ENCODE measurements at places on chromosomes 2 and 18.

- DNase-seq, result no peak
Observed at GRCh38 chr2:38613849-38614213, 11.1 kb upstream of the HNRNPLL start.

DNA sequence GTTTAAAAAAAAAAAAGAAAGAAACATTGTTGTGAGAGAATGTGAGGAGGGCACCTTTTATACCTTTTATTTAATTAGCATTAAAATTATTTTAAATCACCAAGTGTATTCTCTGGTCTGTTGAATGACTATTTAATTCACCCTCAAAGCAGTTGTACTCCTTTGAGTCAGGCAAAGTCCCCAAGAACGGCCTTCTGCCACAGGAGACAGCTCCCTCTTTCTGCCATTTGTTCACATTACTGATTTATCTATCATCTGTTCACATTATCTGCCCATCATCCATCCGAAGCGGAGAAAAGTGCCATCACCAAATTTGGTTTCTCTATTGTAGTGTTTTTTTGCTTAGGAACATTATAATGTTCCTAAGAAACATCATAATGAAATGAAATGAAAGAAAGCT, 240.7 kb upstream of the DPP10 start:
- DNase-seq, result no peak

DNA sequence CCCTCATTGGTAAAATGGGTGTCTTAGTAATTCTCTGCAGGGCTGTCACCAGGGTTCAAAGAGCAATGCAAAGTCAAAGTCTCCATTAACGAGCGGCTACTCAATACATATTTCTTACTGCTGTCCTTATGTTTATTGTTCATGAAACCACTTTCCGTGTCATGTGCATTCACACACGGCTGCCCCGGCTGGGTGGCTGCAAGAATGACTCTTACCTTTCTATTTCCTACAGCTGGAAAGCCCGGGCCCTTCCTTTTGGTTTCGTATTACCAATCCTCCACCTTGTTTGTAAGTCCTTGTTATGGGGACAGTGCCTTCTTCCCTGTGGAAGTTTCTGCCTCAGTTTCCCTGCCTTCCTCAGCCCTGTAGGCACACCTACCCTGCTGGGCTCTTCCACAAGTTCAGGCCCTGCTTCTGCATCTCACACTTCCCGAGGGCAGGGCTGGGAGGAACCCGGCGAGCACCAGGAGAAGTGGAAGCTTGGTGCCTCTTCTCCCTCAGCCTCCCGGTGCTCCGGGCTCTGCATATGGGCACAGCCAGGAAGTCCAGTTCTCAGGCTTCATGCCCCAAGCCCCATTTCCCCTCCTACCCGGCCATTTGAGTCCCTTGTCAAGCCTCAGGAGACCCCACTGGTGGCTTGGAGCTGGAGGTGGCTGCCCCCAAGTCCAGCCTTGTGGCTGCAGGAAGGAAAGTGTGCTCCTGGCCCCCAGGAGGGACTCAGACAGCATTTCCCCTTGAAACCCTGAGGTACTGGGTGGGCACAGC, 18.7 kb upstream of the ACKR3 start:
- no peak for DNase-seq

DNA sequence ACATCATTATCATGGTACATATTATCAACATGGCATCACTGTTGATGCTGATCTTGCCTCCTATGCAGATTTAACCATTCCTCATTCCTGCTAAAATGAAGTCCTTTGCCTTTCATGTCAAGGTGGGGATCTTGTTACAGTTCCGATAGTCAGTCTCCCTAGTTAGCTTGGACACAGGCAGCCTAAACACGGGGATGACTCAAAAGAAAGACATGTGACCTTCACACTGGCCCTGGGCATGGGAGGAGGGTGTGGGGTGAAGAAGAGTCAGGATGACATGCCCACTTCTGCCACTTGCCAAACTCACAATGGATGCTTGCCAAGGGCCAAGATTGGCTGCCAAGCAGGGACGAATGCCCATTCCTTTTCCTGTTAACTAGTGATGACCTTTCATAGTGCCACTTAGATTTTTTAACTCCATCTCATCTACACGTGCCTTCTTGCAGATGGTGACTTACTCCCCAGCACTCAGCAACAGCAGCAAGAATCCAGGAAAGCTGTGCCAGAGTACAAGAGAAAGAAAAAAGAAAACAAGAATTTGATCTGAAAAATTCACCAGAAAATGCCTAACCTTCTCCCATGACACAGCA, 13.9 kb upstream of the SLC1A4 start:
- no peak for DNase-seq

DNA sequence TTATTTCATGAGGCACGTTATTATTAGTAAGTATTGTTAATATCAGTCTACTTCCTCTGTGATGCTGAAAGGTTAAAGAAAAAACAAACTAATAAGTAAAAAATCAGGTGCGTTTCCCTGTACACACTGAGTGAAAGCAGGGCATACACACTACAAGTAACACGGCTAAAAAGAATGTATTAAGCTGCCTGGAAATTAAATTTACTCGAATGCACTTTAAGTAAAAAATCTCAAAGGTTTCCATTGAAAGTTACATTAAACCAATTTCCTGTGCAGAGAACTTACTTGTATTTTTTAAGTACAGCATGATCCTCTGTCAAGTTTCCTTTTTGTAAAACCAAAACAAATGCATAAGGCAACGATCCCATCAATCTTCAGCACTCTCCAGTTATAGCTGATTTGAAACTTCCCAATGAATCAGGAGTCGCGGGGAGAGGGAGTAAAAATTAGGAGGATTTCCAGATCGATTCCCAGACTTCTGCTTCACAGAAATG, 633 bp downstream of the BCL2 start:
- no peak for DNase-seq

DNA sequence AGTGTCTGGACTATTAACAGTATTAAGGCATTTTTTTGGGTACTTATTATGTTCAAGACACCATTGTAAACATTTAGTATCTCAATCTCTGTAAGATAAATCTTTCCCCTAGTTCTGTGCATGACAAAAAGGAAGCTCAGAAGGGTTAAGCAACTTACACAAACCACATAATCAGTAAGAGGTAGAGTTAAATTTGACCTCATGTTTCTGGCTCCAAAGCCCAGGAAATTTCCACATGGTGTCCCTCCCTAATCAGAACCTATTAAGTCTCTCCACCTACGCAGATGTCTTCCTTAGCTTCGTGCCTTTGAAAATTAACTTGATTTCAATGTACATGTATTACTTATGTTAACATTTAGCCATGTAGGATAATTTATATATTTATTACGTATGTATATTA, 2.0 kb downstream of the MFSD6 start:
- DNase-seq, result no peak

- no peak for DNase-seq
Observed at GRCh38 chr18:73711256-73711655, 436.4 kb downstream of the FBXO15 start.

GRCh38 chr2:232310696-232311095, 67.9 kb upstream of the ALPP start:
- DNase-seq, result no peak

GRCh38 chr2:14907014-14907612, 274.6 kb downstream of the LRATD1 start:
- no peak for DNase-seq

DNA sequence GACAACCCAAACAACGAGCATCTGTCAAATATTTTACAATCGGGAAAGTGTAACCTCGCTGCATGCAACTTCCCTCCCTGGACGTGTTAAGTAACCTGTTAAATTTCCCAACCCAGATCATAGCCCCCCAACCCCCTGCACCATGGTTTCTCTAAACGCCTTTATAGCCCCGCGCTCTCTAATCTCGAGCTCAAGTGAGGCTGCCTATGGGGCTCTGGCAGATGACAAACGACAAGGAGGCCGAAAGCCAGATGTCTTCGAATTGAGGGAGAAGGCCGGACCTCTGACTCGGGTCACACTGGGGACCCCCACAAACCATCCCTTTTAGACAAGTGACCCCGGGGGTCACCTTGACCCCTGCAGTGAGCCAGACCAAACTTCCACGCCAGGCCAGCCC, 526 bp downstream of the COX7A2L start:
- no peak for DNase-seq

GRCh38 chr18:73805991-73806390, 341.6 kb downstream of the FBXO15 start:
- DNase-seq, result no peak

GRCh38 chr18:24400587-24400986, 3.0 kb upstream of the OSBPL1A start:
- no peak for DNase-seq

DNA sequence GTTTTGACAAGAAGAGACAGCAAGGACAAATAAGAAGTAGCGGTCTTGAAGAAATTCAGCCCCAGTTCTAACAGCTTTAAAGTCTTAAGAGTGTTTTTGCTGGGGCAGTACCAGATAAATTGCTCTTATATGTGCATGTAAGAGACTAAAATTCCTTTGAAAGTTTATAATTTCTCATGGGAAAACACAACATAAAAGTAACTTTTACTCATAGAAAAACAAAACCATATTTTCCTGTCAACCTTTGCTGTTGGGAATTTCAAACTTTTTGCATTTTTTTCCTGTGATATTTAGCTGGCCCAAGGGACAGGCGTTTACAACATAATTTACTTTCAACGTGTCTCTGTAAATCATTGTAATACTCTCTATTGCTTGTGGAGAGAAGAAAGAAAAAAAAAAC, 767.8 kb upstream of the ZEB2 start:
- no peak for DNase-seq

DNA sequence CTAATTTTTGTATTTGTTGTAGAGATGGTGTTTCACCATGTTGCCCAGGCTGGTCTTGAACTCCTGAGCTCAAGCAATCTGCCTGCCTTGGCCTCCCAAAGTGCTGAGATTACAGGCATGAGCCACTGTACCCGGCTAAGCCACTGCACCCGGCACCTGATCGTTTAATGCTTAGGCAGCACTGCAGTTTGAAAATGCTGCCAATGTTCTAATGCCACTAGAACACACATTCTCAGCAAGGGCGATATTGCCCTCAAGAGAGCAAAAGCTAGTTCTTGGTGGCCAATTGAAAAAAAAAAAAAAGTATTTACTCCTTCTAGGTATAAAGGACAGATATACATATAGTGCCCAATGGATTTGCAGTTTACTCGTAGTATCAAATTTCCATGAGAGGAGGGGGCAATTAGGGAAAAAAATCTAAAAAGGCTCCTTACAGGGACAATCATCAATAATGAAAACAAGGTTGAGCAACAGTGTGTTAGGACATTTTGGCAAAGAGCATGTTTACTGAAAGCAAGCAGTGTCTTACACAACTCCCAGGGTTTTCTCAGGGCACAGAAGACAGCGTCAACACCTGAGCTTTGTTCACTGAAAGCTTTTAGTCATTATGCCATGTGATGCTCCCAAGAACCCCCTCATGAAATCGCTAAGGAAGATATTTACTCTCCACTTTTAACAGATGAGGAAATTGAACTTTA, 199.9 kb upstream of the PKDCC start:
- DNase-seq, result no peak

DNA sequence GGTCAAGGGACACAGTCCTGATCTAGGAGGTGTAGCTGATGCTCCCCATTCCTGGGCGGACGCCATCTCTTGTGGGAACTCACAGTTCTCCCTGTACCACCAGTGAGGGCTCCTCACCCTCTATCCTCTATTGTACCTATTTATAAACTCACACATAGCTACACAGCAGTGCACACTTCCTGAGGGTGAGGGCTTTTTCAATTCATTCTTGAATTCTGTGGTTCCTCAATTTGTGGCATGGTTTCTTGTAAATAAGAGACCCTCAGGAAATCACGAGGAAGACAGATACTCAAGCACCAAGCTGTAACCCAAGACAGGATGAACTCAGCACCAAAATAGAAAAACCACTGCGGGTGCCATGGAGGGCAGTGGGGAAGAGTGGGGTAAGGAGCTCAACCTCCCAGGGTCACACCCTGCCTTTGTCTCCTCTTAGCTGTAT, 245.9 kb upstream of the PXDN start:
- no peak for DNase-seq

- DNase-seq, result no peak
Observed at GRCh38 chr2:48496849-48497248, 33.1 kb upstream of the STON1 start.

DNA sequence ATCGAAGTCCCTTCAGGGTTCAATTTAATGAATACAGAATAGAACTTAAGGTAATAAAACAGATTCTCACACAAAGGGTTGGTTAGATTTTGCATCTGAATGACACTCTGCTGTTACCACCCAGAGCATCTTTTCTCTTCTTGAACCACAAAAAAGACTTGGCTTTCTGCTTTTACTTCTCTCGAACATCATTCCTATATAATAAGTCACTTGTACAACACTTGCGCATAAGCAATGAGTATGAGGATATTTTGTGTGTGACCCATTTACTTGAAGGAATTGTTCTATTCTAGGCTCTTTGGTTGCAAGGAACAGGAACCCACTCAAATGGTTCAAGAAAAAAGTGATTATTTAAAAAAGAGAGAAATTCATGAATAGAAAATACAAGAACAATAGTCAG, 126.2 kb downstream of the NUP35 start:
- no peak for DNase-seq

DNA sequence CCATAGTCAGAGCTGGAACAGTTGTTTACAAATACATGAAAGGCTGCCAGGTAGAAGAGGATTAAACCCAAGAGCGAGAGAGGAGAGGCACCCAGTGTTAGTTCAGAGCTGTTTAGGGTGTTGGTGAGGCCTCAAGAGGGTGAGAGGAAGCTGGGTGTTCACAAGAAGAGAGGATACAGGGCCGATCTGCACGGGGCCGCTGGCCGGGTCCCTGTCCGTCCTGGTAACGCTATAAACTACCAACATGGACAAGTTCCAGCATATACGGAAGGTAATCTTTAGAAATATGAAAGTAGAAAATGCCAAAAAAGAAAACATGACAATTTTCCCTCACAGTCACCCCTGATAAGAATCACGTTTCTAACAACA, 109.7 kb downstream of the TMEM18 start:
- no peak for DNase-seq

- DNase-seq, result peak; percentile 16
Observed at GRCh38 chr18:9951022-9951859, 37.4 kb downstream of the VAPA start.

DNA sequence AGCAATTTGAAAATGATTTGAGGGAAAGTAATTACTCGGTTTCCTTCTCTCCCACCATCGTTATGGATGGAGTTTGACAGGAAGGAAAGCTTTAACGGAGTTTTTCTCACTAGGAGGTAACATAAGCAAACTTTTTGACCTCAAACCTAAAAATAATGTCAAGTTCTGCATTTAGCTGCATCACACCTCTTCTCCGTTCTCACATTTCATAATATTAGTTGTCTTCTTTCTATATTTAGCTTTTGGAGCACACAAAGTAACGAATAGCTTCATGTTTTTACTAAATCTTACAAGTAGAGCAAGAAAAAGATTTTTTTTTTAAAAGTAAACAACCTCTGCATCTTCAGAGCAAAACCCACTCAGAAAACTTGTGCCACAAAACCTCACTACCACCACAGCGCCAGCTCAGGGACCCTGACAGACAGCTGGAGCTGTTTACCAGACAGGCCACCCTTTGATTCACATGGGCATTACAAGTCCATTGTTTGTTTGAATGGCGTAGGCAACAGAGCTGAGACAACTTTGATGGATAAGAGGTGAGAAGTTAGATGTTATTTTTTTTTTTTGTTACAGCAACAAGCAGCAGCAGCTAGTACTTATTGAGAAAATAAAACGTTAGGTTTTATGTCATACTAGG, 21.9 kb upstream of the ICOS start:
- DNase-seq, result no peak
